ENCODE measurements at places on chromosomes 4 and X.

DNA sequence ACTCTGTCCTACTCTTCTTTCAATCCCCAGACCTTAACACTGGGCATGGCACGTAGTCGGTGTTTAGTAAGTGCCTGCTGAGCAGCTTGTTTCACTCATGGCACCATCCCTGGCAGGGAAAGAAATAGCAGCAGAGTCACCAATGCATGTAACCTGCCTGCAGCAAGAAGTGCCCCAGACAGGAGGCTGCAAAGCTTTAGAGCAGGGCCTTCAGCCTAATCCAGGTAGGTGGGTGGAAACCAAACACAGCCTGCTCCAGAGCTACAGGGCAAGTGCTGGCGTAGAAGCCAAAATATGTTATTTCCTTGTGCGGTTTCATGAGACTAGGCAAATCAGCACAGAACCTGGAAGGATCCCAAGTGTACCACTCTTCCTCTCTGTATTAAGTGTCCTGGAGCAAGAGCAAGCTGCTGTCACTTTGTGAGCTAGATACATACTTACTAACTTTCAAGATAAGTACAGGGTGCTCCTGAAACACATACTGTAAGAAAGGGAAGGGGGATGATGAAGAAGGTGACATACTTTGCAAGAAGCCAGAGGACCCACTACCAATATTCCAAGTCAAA is 5.5 kb downstream of the PROM1 start:
- DNase-seq, result no peak

- no peak for DNase-seq
Measured at GRCh38 chr4:36761607-36762006, 480.2 kb downstream of the DTHD1 start.

DNA sequence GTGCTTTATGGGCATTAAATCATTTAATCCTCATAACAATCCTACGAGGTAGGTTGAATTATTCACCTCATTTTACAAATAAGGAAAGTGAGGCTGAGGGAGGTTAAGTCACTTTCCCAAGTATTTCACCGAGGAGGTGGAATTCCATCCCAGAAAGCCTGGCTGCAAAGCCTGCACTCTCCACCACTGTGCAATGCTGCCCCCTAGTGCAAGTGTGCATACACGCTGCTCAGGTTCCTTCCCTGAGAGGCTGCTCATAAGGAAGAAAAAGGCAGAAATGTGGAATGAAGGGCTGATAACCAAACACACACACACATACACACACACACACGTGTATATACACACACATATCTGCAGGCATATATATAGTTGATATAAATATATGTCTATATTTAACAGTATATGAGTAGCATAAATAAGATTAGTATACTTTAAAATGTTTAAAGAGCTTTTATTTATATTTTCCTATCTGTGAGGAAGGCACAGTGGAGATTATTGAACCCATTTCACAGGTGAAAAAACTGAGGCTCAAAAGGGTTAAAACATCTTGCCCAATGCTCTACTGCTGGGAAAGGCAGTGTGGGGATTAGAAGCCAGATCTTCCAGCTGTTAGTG is 714.5 kb upstream of the TENM3 start:
- peak; percentile 77 for DNase-seq

DNA sequence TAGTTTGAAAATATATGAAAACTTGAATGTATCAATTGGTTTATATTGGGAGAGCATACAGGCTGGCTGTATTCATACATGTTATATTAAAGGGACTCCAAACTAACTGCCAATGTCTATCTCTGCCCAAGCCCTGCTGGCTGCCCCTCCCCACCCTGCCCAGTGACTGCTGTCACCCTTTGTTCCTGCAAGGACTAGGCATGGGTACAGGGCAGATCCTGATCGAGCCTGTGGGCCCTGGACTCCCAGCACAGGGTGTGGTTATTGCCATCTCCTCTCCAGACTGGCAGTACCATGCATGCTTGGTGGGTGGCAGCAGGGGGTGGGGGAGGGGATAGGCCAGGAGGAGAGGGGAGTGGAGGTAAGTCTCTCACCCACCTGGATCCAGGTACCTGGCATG is 167.5 kb upstream of the RASGEF1B start:
- DNase-seq, result no peak

- no peak for DNase-seq
Measured at GRCh38 chr4:185559915-185560281, 24.6 kb upstream of the PDLIM3 start.

GRCh38 chr4:67700116-67700737 is 728 bp downstream of the UBA6 start:
- peak; percentile 19 for DNase-seq

Data from suppressor macrophage (primary cell).